ENCODE measurements at places on chromosomes 13 and 19.

DNA sequence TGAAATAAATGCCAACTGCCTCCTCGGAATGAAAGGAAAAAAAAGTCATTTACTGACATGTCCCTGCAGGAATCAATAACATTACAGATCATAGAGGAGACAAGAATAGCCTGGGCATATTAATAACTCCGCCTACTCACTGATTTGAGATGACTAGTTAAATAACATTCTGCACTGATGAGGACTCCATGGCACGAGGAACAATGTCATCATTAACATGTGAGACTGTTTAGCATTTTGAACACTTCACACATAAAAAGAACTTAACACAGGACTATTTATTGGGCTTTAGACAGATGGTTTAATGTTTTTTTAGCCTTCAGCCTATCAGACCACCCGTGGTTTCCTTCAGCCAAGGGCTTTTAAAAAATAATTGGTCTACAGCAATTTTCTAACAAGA lies 170.1 kb downstream of the OLFM4 start:
- DNase-seq = no peak

DNA sequence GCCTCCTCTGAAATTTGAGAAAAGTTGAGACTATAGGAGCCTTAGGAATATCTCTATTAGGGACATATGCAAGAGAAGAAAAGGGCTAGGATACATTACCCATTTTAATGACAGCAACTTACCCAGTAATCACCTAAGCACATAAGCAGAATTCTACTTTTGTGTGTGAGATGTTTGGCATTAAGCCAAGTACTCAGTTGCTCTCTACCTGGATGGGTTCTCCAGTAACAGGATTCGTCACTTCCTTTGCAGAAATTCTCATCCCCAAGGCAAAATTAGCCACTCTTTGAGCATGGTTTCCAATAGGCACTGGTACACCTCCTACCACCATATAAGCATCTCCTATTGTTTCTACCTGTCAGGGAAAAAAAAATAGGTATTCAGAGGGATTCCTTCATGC lies 95.1 kb downstream of the C13orf42 start:
- no peak for DNase-seq

DNA sequence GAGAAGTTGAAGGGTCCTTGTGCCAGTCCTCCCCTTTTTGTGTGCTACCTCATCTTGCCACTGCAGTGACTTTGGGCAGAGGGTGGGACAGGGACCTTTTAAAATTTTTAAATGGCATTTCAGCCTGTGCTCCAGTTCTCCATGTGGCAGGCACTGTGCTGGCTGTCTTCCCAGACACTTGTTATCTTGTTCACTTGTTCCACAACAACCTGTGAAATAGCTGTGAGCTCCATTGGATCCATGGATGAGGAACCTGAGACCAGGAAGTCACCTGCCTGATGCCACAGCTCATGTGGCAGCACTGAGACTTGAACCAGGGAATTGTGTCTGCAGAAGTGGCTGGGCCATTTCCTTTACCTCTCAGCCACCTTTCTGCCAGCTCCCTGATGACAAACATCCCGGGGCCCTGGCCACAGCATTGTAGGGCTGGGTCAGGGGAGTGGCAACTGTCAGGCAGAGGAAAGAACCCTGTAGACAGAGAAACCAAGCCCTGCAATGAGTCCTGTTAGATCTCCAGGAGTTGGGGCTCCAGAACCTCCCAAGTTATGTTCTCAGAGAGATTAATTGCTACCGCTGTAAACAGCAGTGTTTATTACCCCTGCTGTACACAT lies 6.4 kb downstream of the EGLN2 start:
- DNase-seq = no peak

DNA sequence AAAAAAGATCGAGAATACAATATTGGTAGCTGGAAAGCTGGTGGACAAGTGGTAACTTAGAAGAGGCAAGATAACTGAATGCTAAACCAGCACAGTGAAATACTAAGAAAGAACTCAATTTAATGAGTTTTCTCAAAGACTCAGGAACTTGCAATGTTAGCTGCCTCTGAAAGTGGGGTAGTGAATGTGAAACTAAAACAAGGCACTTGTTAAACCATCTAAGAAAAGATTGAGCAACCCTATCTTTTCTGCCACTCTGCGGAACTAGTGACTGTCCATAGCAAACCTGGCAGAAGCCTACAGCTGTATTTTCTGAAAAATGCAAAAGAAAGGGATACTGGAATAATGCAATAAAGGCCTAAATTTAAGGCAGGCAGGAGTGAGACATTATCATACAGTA lies 1574.4 kb upstream of the PRR20A start:
- DNase-seq = no peak

DNA sequence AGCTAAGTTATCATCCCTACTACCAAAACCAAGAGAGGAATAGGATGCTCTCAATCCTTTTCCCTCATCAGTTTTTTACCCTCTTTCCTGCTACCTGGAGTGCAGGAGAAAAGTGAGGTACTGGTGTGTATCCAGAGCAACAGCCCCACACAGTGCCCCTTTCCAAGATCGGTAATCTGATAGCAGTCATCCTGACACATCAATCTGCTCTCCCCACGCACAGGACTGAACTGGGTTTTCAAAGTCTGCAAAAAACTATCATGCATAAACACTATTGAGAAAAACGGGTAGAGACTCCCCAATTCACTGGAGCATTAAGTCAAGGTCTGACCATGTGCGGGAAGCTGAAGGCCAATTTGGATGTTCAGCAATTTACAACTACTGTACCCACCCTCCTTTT lies 284.8 kb downstream of the RBM26 start:
- no peak for DNase-seq

DNA sequence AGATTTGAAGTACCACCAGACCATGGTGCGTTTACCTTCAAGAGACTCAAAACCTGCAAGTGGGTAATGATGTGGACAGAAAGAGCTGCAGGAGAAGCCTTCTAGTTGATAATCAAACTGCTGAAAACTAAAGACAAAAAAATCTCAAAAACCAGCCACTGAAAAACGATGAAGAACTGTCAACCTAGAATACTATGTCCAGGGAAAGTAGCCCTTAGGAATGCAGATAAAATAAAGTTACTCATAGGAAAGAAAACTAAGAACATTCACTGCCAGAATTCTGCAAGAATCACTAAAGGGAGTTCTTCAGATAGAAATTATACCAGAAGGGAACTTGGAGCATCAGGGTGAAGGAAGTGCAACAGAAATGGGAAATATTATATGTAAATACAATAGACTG lies 5.3 kb downstream of the ZNF470 start:
- DNase-seq = no peak
